Melanocyte of skin (primary cell): ENCODE measurements at places on chromosomes 16 and 17. TPM values are rescaled to one million over a fixed set of nuclear protein-coding genes. Genes with fewer than 3 reads are reported as not detected.

CDH3 gene
- total RNA-seq, result 217 and 309 TPM in 2 replicates

CHD9NB gene
- 0.69 and 1.8 TPM in 2 replicates for total RNA-seq

TLCD2 gene
- total RNA-seq, result 1.00 and 1.1 TPM in 2 replicates

HLF gene
- under 0.01 and 0.34 TPM in 2 replicates for total RNA-seq

EPX gene
- not detected in 2 replicates for total RNA-seq

UMOD gene
- total RNA-seq, result not detected in 2 replicates
